ENCODE measurements at places on chromosomes 1 and 21.

DNA sequence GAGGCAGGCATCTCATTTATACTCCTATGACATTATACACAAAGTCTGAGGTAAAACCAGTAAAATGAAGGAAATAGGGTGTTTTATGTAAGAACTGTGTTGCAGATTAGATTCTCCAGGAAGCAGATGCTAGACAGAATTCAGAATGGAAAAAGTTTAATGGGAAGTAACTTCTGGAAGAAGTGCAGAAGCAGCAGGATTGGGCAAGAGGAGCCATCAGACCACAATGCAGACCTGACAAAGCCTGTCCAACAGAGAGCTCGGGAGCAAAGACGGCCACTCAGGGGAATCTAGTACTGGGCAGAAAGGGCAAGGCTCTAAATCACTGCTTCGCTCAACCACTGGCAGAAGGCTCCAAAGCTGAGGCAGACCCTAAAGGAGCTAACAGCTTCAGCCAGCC is 33.7 kb downstream of the FBXO42 start:
- no peak for DNase-seq

- DNase-seq: no peak
Observed at GRCh38 chr1:89125913-89126580, at the start of gene GBP2. TSS of gene GBP2 (minus strand) at chr1:89126114. CDS start at chr1:89121966, 4,148 bp downstream.

GRCh38 chr1:219587801-219588561 is 24.9 kb downstream of the ZC3H11B start:
- DNase-seq: no peak

GRCh38 chr1:168170564-168171508 is 7.9 kb upstream of the TIPRL start:
- no peak for DNase-seq

DNA sequence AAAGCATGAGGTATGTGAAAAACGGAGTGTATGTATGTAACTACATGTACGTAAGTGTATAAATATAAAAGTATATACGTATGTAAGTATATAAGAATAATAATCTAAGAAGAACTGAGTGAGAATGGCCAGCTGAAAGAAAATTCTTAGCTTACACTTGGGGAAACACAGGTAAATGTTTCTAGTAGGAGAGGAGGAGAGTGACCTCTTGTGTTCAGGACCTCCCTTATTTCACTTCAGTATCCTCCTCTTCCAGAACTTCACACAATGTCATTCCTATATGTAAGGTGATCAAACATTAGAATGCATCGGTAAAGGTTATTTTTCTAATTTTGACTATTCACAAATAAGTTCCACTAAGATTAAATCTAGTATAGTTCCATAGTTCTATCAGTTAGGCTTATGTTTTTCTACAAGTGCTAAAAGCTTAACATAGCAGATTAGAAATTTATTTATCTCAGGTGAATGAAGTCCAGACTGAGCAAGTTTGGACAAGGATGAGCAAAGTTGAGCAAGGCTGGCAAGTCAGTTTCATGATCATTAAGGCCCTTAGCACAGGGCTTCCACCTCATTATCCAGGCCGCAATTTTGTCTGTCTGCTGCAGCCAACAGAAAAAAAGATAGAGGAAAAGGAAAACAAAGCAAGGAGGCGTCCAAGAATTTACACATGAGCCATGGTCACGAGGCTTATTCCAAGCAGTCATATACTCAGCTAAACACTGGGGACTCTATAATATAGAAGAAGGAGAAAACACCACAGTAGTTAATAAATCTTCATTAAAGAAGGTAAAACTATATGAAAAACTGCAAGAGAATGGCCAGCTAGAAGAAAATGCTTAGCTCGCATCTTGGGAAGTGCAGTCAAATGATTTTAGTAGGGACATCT is 7.1 kb upstream of the MROH9 start:
- DNase-seq: no peak

All from activated CD8-positive, alpha-beta memory T cell treated with anti-CD3 and anti-CD28 coated beads for 4 hours (primary cell).